ENCODE measurements at places on chromosomes 11 and 22. TPM values are rescaled to one million over a fixed set of nuclear protein-coding genes. Genes with fewer than 3 reads are reported as not detected.

MFRP gene
- total RNA-seq, result not detected

APOA4 gene
- not detected for total RNA-seq

WNT7B gene
- 11.2 TPM for total RNA-seq

GRCh38 chr11:116108161-116108560 is 603.9 kb upstream of the CADM1 start:
- peaks cover 5% of the 10 kb centered on the region for H3K27me3 ChIP-seq
- H3K4me3 ChIP-seq, result no peak overlapping the region
- no peaks in the 10 kb centered on the region for H3K36me3 ChIP-seq
- no peak for DNase-seq
- no peak overlapping the region for H3K27ac ChIP-seq

DNA sequence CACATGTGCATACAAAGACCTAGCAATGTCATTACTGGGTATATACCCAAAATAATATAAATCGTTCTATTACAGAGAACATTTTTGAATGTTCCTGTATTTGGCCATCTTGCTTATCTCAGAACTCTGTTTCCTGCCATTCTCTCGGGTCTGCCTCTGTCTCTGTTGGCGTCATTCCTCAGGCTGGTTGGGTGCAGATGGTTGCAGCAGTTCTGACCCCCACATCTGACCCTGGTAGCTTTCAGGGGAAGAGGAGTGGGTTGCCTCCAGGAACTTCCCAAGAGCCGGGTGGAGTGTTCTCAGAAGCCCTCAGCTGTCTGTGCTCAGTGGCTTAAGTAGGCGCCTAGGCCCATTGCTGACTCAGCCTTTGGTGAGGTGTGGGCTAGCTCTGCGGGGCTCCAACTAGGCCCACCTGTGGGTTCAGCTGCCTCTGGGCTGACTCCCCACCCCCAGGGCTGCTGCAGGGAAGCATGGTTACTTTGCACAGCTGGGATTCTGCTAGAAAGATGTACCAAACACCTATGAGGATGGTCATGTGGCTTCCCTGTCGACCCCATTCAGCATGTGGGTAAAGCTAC is 114.0 kb downstream of the TBC1D22A start:
- peaks cover 3% of the 10 kb centered on the region for H3K4me1 ChIP-seq
- H3K27ac ChIP-seq, result no peak overlapping the region
- H3K27me3 ChIP-seq, result no peaks in the 10 kb centered on the region
- H3K36me3 ChIP-seq, result peaks cover 23% of the 10 kb centered on the region
- H3K4me3 ChIP-seq, result no peak overlapping the region

GRCh38 chr11:61352038-61352437 is 9.6 kb downstream of the CYB561A3 start:
- no peak for DNase-seq
- H3K4me1 ChIP-seq, result no peaks in the 10 kb centered on the region
- peaks cover 14% of the 10 kb centered on the region for H3K36me3 ChIP-seq
- H3K27ac ChIP-seq, result no peak overlapping the region
- H3K4me3 ChIP-seq, result no peak overlapping the region
- H3K27me3 ChIP-seq, result no peaks in the 10 kb centered on the region

GRCh38 chr11:110908401-110909105 is 196.3 kb upstream of the ARHGAP20 start:
- H3K27ac ChIP-seq, result peak overlapping the region; percentile 70
- H3K27me3 ChIP-seq, result no peaks in the 10 kb centered on the region
- DNase-seq, result no peak
- peaks cover 39% of the 10 kb centered on the region for H3K4me1 ChIP-seq

Measured in mesothelial cell of epicardium (in vitro differentiated cells).